ENCODE measurements at places on chromosomes 7 and 10.

- H3K27me3 ChIP-seq: no peaks in the 10 kb centered on the region
- no peaks in the 10 kb centered on the region for H3K4me1 ChIP-seq
- no peak overlapping the region for H3K27ac ChIP-seq
- no peaks in the 10 kb centered on the region for H3K36me3 ChIP-seq
- no peak for DNase-seq
Observed at GRCh38 chr7:72016574-72016973, 395.6 kb downstream of the CALN1 start.

DNA sequence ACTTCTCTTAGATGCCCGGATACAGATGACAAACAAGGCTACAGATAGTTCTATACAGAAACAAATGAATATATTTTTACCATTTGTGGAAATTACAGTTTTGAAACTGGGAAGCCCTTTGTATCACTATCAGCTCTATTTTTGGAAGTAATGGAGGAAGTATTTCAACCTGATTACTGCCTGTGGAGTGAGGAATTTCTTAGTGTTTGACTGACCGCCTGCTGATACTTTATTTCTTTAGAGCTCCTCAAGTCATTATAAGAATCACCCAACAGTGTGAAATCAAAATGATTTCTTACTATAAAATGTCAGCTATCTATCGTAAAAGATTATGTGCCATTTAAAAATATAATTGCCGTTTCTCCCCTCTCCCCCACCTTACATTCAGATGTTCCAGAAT lies 290.9 kb downstream of the SDK1 start:
- no peak overlapping the region for H3K27ac ChIP-seq
- DNase-seq: no peak
- no peak overlapping the region for H3K4me3 ChIP-seq
- peaks cover 2% of the 10 kb centered on the region for H3K4me1 ChIP-seq
- H3K27me3 ChIP-seq: peaks cover 10% of the 10 kb centered on the region
- H3K36me3 ChIP-seq: peaks cover 2% of the 10 kb centered on the region

GRCh38 chr10:6176691-6177231 lies 26.0 kb upstream of the PFKFB3 start:
- no peaks in the 10 kb centered on the region for H3K27me3 ChIP-seq
- no peak overlapping the region for H3K4me3 ChIP-seq
- peaks cover 56% of the 10 kb centered on the region for H3K4me1 ChIP-seq
- no peak for DNase-seq
- H3K36me3 ChIP-seq: peaks cover 8% of the 10 kb centered on the region

DNA sequence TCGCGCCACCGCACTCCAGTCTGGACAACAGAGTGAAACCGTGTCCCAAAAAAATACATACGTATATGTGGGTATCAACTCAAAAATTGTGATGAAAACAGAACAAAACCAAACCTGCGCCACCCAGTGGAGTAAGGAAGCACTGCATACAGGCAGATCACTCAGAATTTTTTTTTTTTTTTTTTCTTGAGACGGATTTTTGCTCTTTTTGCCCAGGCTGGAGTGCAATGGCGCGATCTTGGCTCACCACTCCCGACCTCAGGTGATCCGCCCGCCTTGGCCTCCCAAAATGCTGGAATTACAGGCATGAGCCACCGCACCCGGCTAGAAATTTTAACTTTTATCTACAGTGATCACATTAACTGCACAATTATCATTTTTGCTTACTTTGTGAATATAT lies 9.1 kb upstream of the TMEM236 start:
- H3K36me3 ChIP-seq: no peaks in the 10 kb centered on the region
- DNase-seq: peak; percentile 45
- no peak overlapping the region for H3K27ac ChIP-seq
- H3K4me1 ChIP-seq: peaks cover 3% of the 10 kb centered on the region
- no peak overlapping the region for H3K4me3 ChIP-seq

DNA sequence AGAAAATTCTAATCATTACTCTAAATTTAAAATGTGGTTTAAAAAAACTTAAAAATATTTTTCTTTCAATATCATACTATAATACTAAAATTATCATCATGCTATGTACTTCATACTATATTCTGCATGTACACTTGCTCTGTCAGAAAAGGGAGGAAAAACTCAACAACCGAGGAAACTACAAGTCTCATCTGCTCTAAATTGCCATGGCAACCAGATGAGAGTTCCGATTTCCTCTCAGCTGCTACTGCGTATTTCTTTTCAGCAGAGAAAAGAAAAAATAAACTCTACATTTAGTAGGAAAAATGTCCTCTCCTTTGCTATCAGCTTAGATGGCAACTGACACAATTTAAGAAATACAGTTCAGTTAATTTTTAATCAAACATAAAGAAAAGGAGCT lies 178.9 kb downstream of the SRPK2 start:
- no peaks in the 10 kb centered on the region for H3K36me3 ChIP-seq
- H3K4me1 ChIP-seq: peaks cover 53% of the 10 kb centered on the region

DNA sequence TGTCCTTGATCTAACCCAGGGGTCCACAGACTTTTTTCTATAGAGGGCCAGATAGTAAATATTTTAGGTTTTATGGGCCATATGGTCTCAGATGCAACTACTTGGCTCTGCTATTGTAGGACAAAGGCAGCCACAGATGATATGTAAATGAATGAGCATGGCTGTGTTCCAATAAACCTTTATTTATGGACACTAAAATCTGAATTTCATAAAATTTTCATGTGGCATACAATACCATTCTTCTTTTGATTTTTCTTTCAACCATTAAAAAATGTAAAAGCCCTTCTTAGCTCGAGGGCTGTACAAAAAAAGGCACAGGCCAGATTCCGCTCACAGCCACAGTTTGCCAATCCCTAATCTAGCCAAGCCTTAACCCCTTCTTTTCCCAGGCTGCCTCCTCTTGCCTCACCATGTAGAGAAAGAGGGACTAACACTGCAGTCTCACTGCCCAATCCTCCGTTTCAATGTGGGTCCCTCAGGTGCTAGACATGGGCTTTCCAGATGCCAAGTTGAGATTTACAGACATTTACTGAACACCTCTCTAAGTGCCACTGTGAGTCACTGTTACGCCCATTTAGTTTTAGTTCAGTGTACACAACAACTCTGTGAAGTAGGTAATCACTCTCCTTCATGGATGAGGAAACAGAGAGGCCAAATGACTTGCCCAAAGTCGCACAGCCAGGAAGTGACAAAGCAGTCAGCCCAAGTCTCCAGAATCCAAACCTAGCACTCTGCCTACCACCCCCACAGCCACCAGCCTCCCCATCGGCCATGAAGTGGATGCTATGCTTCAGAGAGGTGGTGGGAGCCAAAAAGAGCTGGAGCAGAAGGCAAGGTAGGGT lies 132.6 kb upstream of the PDLIM1 start:
- DNase-seq: no peak
- H3K4me3 ChIP-seq: no peak overlapping the region
- H3K36me3 ChIP-seq: no peaks in the 10 kb centered on the region

GRCh38 chr10:132386419-132386831 lies 10.6 kb upstream of the PWWP2B start:
- H3K27me3 ChIP-seq: no peaks in the 10 kb centered on the region
- no peak for DNase-seq
- peak overlapping the region; percentile 72 for H3K27ac ChIP-seq
- H3K36me3 ChIP-seq: no peaks in the 10 kb centered on the region
- H3K4me1 ChIP-seq: peaks cover 14% of the 10 kb centered on the region
